Mammary epithelial cell (primary cell): ENCODE measurements at places on chromosomes 1 and 21. TPM values are rescaled to one million over a fixed set of nuclear protein-coding genes. Genes with fewer than 3 reads are reported as not detected.

GRCh38 chr1:42105025-42105424 is 48.2 kb upstream of the GUCA2B start:
- DNase-seq = no peak

DNA sequence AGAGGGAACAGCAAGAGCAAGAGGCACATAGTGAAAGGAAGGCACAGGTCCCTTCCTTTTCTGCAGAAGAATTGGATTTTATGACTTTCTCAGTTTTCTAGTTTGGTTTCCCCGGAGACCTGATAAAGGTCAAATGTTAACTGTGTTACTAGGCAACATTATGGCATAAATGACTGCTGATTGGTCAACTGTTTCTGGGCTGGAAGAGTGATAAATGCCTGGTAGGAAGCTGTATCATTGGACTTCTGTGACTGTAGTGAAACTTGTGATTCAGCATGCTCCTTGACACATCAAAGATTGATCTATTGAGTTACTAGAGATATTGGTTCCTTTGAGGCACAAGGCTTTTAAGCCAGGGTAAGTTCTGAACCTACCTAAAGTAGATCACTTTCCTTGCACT is 55.7 kb downstream of the LRRC8C start:
- DNase-seq = no peak

DNA sequence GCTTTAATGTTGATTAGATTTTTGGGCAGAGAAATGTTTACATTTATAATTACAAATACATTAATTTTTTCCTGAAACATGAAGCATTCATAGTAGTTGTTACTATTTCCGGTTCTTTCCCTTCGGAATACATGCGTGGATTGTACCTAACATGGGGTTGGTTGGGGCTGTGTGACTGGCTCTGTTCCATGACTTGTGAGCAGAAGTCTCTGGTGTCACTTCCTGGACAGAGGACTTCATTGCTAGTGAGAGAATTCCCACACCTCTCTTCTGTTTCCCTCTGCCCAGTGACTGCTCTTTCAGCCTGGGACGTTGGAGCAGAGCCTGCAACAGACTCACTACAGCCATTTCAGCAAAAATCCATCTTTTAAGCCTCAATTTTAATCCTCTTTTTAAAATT is 231.4 kb downstream of the GRIK1 start:
- DNase-seq = no peak

FTCD gene
- 0.50 TPM for total RNA-seq

DNA sequence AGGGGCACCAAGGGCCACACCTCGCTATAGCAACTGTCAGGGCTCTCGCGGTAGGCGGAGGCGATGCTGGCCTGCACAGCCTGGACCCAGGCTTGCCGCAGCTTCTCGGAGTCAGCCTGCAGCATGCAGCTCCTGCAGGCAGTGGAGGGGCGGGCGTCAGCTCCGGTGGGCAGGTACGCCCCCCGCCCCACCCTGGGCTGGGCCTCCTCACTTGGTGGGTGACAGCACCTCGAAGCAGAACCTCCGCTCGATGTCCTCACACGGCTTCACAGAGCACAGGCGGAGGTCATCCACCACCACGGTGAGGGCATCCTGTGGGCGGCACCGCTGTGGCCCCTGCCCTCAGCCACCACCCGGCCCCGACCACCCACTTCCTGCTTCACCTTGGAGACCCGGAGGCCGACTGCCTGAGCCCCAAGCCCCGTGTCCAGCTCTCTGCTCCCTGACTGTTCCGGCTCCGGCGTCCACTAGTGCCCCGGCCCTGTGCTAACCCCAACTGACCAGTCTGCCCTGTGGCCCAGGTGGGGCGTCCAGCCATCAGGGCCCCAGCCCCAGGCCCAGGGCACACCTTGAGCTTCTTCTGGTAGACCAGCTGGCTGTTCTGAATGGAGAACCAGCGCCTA is 9.8 kb downstream of the ACAP3 start:
- DNase-seq = no peak

- no peak for DNase-seq
Observed at GRCh38 chr1:228276901-228277490, 69.2 kb downstream of the OBSCN start.

NECAP2 gene
- 75.8 TPM for total RNA-seq

FLG2 gene
- total RNA-seq = not detected in 2 replicates
